G401 (cell line): ENCODE measurements at places on chromosomes 6 and 20.

DNA sequence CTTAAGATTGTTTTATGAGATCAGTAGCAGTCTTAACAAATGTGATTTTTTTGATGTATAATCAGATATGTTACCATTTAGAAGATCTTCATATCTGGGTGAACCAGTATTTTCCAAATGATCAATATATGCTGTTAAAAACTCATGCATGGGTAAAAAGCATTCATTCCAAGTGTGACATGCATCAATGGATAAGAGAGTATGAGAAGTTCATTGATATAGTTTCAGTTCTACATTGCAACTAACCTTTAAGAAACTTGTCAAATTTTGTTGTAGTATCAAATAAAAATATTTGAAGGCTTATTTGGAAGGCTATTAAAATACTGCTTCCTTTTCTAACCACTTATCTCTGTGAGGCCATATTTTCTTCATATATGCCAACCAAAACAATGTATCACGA is 117.7 kb downstream of the FIG4 start:
- no peak for DNase-seq

GRCh38 chr6:1393641-1394283 is 4.4 kb downstream of the FOXF2 start:
- DNase-seq = no peak

GRCh38 chr6:96468681-96469224 is 52.9 kb upstream of the UFL1 start:
- peak; percentile 49 for DNase-seq

DNA sequence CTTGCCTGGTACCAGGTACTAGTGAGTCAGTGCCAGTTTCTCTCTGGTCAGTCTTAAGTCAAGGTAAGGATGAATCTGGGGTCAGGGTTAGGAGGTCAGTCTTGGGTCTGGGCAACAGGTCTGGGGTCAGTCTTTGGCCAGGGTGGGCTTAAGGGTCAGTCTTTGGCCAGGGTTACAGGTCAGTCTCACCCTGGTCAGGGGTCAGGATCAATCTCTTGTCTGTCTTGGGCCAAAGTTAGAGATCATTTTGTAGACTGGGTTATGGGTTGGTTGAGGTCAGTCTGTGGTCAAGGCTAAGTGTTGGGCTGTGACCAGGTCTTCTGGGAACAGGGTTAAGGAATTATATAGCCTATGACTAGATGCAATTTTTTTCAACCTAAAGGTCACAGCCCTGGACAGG is 12.8 kb upstream of the CAPN11 start:
- DNase-seq = no peak

DNA sequence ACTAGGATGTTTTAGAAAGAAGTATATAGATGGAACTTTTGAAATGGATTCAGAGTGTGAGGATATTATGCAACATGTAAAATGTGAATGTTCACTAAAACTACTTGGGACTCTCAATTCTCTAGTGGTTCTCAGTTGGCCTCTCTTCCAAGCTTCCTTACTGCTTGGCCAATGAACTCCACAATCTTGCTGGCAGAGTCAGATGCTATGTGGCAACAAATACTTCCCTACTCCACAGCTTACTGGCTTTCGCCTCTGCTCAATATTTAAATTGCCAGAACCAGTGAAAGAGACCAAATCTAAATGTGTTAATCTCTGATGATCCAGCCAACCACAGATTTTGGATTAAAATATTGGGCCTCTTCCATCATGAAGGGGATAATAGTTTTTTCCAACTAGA is 138.4 kb downstream of the HTR1B start:
- no peak for DNase-seq

- no peak for DNase-seq
Observed at GRCh38 chr20:56816349-56816748, 187.2 kb downstream of the TFAP2C start.

DNA sequence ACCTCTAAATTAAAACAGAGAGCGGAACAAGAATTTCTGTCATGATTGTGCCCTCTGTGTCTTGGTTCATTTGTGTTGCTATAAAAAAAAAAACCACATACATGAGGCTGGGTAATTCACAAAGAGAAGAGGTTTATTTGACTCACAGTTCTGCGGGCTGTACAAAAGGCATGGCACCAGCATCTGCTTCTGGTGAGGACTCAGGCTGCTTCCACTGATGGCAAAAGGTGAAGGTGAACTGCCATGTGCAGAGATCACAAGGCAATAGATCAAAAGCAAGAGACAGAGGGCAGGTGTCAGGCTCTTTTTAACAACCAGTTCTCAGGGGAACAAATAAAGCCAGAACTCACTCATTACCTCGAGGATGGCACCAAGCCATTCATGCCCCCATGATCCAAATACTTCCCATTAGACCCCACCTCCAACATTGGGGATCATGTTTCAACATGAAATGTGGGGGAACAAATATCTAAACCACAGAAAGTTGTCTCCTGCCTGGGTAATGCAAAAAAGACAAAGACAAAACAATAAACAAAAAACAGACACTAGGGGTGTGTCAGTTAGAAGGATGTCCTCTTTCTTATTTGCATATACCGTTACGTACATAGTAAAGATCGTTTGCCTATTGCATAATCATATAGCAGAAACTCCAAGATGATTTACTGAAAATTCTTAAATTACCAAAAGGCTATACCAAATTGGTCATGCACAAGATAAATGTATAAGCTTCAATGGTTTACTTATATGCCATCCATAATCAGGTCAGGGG is 17.0 kb downstream of the SERPINB9 start:
- no peak for DNase-seq

DNA sequence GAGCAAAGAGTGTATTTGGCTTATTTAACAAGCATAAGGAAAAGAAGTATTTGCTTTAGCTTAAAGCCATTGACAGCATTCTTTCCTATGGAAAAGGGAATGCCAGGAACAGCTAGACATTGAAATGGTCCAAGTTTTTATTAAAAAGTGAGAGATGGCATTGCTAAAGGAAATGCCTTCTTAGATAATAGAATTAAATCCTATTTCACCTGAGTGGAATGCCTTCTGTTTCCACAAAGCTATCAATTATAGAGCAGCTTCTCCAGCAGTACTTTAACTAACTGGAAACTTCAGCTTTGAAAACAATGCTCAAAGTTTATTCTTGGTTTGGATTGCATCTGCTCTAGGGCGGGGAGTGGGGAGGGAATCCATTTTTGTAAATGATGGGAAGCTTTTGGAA is 85.1 kb upstream of the CNKSR3 start:
- DNase-seq = no peak

- DNase-seq = no peak
Observed at GRCh38 chr6:144341831-144342527, 56.8 kb downstream of the UTRN start.

DNA sequence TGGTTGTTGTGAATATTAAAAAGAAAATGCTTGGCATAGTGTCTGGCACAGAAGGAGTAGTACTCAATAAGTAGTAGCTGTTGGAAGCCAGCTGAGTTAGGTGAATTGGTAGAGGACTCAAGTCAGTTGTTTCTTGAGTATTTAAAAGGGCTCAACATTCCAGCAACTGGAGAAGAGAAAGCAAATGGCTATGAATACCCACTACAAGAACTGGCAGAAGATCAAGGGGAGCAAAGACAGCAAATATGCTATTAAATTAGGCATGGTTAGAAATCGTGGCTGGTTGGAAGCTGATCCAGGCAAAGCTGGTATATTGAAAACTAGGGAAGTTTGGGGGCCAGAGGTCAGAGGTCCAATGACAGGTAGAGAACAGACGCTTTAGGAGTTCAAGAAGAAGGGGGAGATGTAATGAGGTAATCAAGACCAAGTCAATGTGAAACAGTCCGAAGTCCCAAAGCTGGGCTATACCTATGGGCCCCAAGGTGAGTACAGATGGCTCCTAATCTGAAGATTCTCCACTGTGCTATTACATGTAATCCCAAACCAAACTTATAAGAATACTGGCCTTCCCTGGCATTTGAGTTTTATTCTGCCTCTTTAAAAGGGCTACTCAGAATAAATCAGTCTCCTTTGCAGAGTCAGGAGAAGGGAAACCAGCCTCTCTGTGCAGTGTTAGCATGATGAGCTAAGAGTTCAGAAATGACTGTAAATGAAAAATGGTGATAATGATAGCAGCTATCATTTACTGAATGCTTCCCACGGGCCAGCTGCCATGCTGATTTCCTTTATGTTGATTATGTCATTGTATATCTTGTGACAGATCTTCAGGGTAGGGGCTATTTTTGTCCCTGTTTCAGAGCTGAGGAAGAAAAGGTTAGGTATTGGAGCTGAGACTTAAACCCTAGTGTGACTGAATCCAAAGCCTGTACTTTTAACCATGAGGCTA is 122.3 kb downstream of the ANKS1A start:
- DNase-seq = no peak

GRCh38 chr20:46325789-46326188 is 17.5 kb upstream of the CDH22 start:
- DNase-seq = no peak

GRCh38 chr6:73792738-73793137 is 96.7 kb downstream of the CD109 start:
- no peak for DNase-seq

GRCh38 chr6:163254341-163254835 is 160.1 kb upstream of the QKI start:
- no peak for DNase-seq

DNA sequence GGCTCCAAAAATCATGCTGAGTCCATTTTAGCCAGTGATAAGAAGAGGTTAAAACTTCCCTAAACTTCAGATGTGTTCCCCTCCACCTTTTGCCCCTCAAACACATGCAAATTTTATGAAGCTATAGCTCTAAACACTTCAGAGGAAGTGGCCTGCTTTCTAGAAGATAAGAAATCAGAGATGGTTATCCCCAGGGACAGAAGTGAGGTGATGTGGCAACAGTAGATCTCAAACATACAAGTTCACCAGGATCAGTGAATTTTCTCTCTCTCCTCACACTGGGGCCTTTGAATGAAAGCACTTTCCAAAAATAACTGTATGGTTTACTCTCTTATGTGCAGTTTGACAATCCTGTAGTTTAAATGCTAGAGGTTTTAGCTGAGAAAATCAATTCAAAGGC is 332.0 kb downstream of the BTBD9 start:
- DNase-seq = no peak

- DNase-seq = no peak
Observed at GRCh38 chr20:15449061-15449460, 1111.6 kb upstream of the FLRT3 start.

- DNase-seq = no peak
Observed at GRCh38 chr6:166738386-166739116, 111.5 kb upstream of the RPS6KA2 start.

- no peak for DNase-seq
Observed at GRCh38 chr6:98894810-98895209, 52.9 kb downstream of the FBXL4 start.

DNA sequence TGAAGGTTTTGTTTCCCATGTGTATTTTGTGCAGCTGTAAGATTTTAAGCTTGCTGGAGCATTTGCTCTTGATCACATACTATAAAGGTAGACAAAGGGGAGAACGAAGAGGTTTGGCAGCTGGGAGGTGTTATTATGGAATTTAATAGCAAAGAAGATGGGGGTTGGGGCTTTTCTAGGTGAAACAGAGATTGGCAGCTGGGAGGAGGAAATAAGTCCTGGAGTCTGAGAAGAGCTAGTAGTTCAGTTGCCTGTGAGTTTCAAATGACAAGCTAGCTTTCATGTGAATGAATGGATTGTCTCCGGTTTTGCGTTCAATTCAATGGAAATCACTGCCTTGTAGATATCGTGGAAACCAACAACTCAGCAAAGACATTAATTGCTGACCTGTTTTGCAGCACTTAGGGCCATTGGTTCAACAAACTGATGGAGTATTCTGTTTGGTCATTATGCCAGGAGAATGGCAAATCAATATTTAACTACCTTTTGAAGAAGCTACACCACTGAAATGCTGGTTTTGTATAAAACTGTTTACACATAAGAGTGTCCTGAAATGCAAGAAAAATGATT is 38.1 kb upstream of the FLRT3 start:
- no peak for DNase-seq

DNA sequence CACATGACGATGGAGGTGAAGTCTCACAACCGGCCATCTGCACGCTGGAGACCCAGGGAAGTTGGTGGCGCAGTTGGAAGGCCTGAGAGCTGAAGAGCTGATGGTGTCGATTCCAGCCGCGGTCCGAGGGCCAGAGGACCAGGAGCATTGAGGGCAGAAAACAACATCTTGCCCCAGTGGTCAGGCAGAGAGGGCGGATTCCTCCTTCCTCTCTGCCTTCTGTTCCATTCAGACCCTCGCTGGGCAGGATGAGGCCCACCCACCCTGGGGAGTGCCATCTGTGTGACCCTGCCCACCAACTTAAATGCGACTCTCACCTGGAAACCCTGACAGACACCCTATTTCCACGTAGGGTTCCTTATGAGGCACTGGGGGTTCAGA is 120.7 kb upstream of the PMEPA1 start:
- no peak for DNase-seq

GRCh38 chr20:43721429-43722152 is 5.2 kb downstream of the GTSF1L start:
- DNase-seq = no peak

- no peak for DNase-seq
Observed at GRCh38 chr6:9086331-9086730, 651.0 kb upstream of the SLC35B3 start.

DNA sequence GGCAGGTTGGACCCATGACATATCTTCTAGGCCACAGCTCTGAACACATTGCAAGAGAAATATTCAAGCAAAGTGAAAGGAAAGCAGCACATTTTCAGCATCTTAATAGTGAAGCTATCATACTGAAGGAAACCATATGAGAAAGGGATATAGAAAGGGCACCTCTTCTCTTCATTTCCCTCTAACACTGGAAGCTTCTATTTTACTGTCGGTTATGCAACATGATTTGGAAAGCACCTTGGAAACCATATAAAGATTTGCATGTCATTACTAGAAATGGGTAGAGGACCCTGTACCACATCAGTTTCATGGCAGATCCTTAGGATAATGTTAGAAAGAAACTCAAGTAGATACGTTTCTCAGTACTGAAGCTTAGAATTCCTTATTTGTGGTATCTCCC is 70.5 kb upstream of the HMGN3 start:
- DNase-seq = no peak

- no peak for DNase-seq
Observed at GRCh38 chr20:53678315-53678989, 84.8 kb upstream of the ZNF217 start.

DNA sequence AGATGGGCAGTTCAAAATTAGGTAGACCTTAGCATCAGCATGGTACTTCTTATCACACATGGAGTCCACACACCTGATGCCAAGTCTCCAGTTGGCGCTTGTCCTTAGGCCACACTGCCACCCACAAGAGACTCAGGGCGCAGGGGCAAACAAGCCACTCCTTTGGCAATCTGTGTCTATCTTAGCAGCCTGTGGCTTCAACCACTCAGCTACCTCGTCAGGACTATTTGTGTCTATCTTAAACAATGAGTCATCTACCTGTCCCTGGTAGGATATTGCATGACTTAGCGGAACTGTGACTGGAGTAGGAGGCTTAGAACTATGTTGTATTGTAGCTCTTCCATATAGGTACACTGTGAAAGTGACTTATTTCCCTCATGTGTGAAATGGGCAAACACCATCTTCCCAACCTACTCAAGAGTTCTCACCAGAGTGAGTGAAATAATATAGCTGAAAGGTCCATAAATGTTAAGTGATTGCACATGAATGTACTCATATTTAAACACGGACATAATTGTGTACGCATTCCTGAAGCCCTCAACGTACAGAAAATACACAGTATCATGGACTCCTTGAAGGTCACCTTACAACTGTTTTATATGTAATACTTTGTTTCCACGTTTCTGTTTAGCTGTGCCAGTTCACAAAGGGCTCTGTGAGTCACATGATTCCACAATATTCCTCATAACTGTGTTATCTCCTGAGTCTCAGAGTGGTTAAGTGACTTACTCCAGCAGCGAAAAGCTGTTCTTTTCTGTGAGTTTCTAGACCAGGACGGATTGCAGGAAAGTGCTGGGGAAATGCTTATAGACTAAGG is 1.6 kb downstream of the TRIM27 start:
- no peak for DNase-seq
